Mucosa of descending colon (tissue), 3 donors: ENCODE measurements at places on chromosomes 3 and 15.

DNA sequence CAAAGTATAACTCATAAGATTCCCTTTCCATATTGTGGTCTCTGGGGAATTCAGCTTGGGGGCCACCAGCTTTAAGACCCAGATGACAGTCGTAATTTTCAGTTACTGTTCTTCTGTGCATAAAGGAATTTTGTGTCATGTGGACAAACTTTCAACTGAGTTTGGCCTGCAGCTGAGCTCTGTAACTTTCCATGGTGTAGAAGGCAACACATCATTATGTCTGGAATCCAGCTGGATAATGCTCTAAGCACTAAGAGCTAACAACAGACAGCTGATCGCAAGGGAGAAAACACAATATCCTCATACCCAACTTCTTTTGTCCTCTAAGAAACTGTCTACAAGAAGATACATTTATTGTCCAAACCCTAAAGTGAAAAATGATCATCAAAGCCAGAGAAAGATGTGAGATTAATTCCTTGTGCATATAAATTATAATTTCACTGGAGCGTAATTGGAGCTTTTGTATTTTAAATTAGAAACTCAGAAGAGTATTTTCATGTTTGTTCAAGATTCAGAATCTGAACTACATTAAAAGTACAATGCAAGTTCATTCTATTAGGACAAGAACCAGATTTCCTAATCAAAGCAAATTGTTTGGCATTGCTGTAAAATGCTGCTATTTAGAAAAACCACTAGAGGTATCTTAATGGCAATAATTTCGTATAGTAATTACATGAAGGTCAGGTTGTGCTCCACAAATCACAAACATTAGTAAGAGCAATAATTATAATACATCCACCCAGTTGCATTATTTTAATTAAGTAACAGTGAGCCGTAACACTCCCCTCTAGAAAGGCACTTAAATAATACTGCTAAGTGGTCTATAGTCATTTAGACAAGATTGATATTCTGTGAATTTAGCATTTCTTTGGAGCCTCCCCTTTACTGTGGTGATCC lies 218.8 kb downstream of the ATP8B4 start:
- no peak for DNase-seq

DNA sequence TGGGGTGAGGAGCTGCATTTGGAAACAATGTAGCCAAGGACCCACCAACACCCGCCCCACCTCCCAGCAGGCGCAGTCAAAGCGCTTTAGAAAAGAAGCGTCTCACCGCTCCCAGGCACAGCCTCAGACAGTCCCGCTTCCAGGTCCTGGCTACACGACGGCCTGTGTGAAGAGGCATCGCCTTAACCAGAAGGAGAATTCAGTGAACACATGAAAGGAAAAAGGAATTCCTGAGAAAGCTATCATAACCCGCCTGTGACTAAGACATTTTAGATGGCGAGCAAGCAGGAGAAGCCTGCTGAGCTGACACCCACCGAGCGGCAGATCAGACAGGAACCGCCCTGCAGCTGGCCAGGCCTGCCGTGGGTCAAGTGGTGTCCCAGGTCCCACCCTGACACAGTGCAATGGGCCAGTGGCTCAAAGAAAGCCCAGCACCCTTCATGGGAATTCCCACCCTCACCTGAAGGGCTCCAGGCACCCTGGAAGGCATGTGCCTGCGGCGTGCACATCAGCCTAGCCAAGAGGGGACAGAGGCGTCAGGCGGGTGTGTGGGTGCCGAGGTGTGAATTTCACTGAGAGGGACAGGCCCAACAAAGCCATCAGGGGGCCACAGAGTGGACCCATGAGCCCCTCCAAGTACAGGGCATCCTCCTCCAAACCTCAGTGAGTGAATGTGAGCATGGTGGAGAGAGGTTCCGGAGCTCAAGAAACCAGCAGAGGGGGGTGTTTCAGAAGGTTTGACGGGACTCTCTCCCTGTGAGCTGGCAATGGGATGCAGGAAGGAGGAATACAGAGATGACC lies 144.8 kb downstream of the NSMCE3 start:
- no peak for DNase-seq

GRCh38 chr15:90020021-90020735 lies 19.1 kb downstream of the ZNF710 start:
- no peak for DNase-seq

DNA sequence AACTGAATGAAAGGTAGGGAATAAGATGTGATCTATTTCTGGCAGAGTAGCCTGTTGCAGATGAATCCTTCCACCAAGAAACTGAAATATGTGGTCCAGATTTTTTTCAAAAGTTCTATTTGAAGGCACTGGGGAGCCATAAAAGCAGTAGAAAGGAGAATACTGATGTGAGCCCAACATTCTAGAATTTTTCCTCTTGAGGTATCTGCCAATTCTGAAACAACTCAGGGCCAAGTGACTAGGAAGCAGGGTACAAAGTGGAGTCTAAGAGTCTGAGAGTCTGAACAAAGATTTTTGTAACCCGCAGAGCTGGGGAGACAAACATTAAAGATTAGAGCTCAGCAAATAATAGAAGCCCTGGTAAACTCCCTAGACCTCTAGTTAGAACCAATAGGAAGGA lies 58.3 kb upstream of the SLCO3A1 start:
- DNase-seq, result no peak

DNA sequence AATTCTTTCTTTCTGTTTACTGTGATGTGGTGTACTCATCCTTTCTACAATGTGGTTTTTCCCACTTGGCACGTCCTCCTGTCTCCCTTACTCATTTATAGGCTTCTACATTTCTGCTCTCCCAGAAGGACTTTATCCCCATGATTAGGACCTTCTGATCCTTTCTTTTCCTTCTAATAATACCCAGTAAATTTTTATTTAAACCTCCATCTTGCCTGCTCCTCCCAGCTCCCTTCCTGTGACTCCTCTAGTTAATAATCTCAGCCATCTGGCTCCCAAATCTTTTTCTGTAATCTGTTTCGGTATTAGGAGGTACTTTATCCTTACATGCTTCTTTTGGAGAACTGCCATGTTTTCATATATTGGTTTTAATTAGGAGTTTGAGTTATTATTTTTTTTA lies 11.2 kb upstream of the P2RY1 start:
- DNase-seq, result no peak

- DNase-seq, result peak; percentile 37
Measured at GRCh38 chr15:91049378-91050127, 27.2 kb upstream of the VPS33B start.

DNA sequence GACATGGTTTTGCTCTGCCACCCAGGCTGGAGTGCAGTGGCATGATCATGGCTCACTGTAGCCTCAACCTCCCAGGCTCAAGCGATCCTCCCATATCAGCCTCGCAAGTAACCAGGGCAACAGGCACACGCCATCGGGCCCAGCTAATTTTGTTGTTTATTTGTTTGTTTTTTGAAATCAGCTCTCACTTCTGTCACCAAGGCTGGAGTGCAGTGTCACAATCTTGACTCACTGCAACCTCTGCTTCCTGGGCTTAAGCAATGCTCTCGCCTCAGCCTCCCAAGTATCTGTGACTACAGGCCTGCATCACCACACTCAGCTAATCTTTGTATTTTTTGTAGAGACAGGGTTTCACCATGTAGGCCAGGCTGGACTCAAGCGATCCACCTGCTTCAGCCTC lies 26.3 kb upstream of the PLCH1 start:
- DNase-seq, result no peak

- no peak for DNase-seq
Measured at GRCh38 chr3:141538568-141539240, 51.9 kb downstream of the RASA2 start.

- no peak for DNase-seq
Measured at GRCh38 chr3:134685929-134686802, 35.3 kb upstream of the KY start.

DNA sequence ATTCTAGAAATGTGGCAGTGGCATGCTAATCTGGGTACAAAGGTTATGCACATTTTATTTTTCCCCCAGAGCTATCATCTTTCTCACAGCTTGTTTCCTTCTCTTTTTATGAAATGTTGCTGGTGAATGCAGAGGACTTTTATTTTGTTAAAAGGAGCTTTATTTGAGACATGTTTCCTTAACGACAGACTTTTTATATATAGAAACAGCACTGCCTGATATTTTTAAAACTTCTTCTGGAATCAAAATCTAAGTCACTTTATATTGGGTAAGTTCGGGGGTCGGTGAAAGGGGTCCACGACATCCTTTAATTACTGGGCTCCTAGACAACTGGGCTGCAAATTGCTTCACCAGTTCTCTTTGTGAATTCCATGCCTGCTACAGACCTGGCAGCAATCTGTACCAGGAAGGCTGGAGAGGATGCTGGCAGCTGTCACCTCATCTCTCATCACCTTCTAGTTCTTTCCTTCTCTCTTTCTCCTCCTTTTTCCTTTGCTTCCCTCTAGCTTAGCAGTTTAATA lies 464.7 kb downstream of the PDCD6IP start:
- DNase-seq, result no peak

- DNase-seq, result no peak
Measured at GRCh38 chr3:10816019-10816862, at the start of gene SLC6A11. SLC6A11 (plus strand) TSS chr3:10816228; CDS start chr3:10816266, 38 bp downstream.

GRCh38 chr3:46527239-46527638 lies 29.5 kb downstream of the RTP3 start:
- DNase-seq, result no peak

DNA sequence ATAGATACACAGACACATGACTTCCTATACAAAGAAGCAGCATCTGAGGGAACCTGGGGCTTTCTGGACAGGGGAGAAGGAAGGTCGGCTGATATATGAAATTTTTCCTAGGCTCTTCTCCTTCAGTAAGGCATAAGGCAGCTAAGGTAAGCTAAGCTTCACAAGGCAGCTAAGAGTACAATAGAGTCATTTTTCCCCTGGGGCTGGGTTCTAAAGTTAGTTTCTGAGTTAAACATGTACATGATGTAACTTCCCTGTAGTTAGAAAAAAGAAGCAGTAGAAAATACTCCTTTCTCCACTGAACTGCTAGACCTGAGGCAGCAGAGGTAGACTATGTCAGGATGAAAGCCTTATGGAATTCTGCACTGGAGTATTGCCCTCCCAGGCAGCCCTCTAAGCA lies 109.6 kb downstream of the PLD1 start:
- no peak for DNase-seq

DNA sequence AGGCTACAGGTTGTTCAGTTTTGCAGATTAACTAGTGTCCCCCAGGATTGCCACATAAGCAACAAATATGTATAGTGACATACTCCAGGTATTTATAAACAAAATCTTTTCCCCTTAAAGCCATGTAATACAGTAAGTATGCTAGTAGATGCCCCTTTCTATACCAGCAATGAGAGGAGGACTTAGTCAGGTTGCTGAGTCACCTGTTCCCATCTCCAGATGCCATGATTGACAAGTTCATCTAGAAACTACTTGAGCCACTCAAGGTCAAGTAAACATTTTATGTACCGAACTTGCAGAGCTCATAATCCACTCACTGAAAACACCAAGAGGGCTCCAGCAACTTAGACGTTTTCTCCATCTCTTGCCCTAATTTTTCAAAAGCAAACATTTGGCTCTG lies 18.2 kb downstream of the SLC9A9 start:
- no peak for DNase-seq

GRCh38 chr3:71127052-71127831 lies 456.3 kb downstream of the FOXP1 start:
- no peak for DNase-seq

GRCh38 chr15:84844964-84845363 lies 27.8 kb downstream of the ALPK3 start:
- no peak for DNase-seq

DNA sequence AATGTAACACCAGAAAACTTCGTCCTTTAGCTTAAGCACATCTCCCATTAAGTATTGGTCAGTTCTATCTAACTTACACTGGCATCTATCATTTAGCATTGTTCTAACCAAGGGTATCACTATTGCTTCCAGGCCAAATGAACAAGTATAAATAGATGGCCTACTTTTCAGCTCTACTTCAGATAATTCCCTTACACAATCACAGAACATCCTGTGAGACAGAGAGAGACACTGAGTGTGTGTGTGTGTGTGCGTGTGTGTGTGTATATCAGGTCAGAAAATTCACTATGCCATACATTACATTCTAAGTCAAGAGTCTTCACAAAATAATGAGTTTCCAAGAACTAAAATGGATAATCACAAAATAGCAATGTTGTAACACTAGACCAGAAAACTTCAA lies 39.1 kb downstream of the SCAPER start:
- DNase-seq, result no peak

DNA sequence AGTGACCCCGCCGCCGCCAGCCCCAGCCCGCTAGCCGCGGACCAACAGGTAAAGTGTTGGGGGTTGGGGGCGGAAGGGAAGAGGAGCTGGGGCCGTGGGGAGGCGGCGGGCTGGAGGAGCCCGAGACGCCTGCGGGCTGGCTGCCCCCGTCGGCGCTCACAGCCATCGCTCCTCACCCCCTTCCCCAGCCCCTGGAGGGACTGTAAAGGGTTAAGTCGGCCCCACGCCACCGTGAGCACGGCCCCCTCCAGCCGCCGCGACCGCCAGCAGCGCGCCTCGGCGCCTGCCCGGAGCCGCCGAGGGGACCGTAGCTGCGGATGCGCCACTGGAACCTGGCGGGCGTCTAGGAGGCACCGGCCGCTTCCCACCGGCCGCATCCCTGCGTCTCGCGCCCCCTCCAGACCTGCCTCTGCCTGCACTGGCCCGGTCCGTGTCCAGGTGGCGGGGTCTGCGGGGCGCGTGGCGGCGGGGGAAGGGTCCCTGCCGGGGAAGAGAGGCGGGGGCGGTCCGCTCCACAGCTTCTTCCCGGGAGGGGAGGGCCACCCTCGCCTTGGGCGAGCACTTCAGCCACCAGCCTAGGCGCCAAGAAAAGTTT lies 522 bp downstream of the MED12L start:
- peak; percentile 51 for DNase-seq

DNA sequence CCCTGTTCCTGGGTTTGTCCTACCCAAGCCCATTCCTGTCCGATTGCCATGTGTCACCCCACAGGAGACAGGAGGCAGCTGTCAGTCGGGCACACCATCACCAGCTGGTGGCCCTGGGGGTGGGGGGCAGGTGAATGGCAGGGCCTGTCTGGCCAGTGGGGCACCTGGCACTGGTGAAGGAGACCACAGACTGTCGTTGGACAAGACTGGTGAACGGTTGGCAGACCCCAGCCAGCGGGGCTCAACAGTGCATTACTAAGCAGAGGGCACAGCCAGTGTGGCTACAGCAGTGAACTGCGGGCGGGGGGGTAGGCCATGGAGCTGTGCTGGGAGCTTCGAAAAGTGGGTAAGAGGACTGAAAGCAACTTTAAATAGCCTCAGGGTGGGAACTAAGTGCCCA lies 2.1 kb downstream of the SEMA7A start:
- no peak for DNase-seq

GRCh38 chr3:170257145-170257544 lies 34.9 kb downstream of the PRKCI start:
- DNase-seq, result no peak
